NCI-H1930 (cell line): ENCODE measurements at places on chromosomes 1 and 21.

- DNase-seq = no peak
Observed at GRCh38 chr1:183096894-183097293, 73.7 kb downstream of the LAMC1 start.

DNA sequence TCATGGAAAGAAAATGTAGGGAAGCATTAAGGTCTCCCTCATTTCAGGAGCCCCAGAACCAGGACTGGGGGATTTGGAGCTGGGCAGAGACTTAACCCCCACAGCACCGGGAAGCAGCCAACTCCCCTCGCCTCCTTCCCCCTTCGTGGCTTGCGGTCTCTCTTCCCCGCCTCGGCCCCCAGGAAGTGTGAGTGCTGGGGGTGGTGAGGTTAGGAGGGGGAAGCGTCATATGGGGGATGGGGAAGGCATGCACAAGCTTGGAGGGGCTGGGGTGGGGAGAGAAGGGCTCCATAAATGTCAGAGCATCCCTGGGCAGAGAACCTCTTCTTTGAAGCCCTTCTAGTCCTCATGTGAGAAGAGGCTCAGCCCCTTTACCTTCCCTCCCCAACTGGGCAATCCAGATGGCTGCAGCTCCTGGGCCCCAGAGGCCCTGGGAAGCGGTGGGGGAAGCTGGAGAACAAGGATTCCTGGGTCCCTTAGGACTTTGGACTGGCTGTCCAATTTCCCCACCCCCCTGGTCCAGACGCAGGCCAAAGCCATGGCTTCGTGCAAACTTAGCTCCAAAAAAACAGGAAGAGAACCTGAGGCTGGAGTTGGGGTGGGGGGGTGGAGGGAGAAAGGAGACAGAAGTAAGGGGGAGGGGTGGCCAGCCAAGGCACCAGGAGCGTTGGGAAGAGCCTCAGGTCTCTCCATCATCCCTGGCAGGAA is 7.8 kb downstream of the ZBTB7B start:
- DNase-seq = no peak

DNA sequence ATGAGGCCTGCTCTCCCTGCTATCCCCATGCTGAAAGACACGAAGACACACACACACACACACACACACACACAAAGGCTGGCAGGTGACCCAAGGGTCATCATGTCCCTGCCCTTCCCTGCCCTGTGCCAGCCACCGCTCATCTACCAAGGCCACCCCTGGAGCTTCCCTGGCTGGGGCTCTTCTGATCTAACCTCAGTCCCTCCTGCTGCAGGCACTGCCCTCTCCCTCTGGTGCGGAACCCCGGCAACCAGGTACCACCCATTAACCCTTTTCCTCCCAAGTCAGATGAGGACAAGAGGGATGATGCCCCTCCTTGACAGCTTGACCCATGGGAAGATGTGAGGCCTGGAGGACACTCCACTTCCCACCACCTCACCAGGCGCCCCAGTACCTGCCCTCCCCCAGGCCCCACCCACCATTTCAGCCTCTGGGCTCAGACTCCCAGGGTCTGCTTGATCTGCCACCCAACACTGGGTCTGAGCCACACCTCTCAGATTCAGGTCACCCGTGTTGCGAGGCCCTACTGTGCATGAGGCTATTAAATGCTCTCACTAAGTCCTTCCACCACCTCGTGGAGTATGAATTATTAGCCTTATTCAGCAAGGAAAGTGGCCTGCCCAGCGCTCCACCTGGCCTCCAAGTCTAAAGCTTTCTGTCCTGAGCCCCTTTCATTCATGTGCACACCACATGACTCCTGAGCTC is 2.5 kb downstream of the SDC3 start:
- DNase-seq = no peak

GRCh38 chr1:47944561-47944960 is 52.6 kb downstream of the TRABD2B start:
- DNase-seq = no peak

- no peak for DNase-seq
Observed at GRCh38 chr21:35482933-35483662, 434.0 kb upstream of the RUNX1 start.
